ENCODE measurements at places on chromosomes 7 and 10.

DNA sequence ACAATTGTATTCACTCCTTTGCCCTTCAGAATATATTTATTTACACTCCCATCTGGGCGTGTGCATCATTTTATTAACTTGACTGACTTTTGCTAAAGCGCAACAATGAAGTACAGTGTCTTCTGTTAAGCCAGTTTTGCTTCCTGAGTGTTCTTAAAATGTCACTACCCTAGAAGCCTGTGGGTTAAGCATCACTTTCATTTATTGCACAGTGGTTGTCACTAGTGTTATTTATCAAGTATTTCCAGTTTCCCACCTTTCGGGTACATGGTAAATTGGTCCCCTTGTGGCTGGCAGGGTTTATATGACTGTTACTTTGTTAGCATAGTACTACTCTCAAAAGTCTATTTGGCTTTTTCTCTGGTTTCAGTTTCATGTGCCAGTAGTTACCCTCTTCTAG lies 3.3 kb downstream of the HILPDA start:
- no peak for DNase-seq

DNA sequence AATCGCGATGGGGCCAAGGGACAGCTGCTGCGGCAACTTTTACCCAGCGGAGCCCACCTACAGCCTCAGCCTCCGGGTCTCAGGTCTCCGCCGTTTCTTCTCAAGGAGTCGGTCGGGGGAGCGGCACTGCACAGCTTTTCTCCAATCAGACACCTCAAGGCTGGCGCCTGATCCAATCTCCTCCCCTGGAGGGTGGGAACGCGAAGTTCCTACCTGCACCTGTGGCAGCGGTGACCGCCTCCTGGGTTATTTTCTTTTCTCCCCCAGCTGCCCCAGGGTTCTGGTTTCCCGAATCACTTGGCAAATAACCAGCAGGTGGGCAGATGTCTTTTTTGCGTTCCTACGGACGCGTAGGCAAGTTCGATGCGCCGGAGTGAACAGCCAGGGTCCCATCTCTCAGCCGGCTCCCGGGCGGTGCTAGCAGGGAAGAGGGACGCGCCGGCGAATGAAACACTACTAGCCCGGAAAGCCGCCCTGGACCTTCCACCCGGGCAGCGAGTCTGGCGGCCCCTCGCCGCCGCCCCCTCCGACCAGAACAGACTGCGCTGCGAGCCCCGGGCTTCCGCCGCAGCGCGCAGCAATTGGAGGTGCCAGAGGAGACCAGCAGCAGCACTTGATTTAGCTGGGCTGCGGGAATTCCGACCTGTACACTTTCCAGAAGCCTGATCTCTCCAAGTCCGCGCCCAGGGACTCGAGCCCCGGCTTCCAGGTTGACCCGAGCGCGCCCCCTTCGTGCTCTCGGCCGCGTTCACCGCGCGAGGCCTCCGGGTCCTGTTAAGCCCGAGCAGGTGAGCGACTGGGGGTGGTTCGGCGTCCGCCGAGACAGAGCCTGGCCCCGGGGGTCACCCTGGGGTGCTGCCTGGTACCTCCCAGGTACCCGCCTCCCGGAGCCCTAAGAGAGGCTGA lies at the start of gene PRR15:
Gene PRR15, plus strand, starts transcription at position 246 of the 906 bp plus-strand sequence. CDS start 2,495 bp downstream, outside the sequence.
- peak; percentile 74 for DNase-seq

DNA sequence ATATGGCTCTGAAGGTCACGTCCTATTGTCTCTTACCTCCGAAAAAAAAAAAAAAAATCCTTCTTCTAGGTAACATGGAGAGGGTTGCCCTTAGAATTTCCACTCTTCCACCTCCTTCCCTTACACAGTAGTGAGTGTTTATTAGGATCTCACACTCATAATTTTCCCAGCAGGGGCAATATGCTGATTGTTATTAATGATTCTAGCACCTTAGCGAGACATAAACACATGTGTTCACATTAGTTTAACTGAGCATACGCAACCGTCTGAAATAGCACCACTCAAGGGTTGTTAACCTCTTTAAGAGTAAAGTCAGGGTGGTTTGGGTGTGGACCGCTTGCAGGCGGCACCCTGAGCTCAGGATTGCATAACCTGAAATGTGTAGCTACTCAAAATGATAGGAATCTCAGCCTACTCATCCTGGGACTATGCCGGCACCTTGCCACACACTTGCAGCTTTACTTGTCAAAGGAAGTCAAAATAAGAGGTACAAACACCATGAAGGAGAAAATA lies 52.2 kb downstream of the CPEB3 start:
- DNase-seq = no peak

DNA sequence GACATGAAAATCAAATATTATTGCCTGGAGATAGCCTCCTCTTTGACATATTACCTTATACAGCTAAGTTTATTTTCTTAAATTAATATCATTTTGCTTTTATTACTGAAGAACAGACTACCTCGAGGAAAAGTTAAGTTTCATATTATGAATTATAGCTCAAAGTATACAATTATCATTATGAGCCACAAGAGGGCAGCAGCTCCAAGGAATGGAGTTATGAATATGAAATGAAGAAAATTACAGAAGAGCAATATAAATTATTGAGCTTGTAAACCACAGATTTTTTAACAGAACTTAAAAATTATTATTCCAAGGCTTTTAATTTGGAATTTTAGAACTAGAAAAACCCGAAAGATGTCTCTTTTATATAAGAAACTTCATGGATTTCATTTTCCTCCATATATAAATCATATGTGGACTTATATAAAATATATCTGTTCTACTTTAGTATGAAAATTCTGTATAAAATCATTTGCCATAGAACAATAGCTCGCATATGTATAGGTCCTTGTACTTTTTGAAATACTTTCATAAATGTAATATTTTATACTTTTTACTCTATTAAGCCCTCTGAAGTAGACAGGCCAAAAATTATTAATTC lies 40.1 kb downstream of the IQUB start:
- peak; percentile 12 for DNase-seq
